ENCODE measurements at places on chromosomes 11 and 22. TPM values are rescaled to one million over a fixed set of nuclear protein-coding genes. Genes with fewer than 3 reads are reported as not detected.
A peak's percentile ranks its signal among the peaks of the same experiment; 100 is the strongest.

GRCh38 chr11:93344855-93345333 is 14.4 kb downstream of the DEUP1 start:
- H3K4me3 ChIP-seq = no peak overlapping the region
- no peak for DNase-seq
- no peak overlapping the region for H3K27ac ChIP-seq
- H3K4me1 ChIP-seq = no peaks in the 10 kb centered on the region
- peaks cover 4% of the 10 kb centered on the region for H3K36me3 ChIP-seq

- no peak overlapping the region for H3K27ac ChIP-seq
- H3K4me3 ChIP-seq = no peak overlapping the region
- peaks cover 51% of the 10 kb centered on the region for H3K27me3 ChIP-seq
- H3K36me3 ChIP-seq = no peaks in the 10 kb centered on the region
- no peak for DNase-seq
Observed at GRCh38 chr22:37430941-37431340, 3.7 kb upstream of the ELFN2 start.

DNA sequence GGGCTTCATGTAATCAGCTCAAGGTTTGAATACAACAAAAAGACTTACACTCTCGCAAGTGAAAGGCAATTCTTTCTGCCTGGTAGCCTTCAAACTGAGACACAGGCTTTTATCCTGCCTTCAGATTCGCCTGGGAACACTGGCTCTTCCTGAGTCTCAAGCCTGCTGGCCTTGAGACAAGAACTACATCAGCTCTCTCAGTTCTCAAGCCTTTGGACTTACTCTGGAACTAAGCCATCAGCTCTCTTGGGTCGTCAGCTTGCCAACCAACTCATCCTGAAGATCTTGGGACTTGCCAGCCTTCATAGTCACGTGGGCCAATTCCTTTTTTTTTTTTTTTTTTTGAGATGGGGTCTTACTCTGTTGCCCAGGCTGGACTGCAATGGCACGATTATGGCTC is 35.7 kb upstream of the LRRC10B start:
- H3K27me3 ChIP-seq = no peaks in the 10 kb centered on the region
- H3K4me3 ChIP-seq = no peak overlapping the region
- peaks cover 6% of the 10 kb centered on the region for H3K36me3 ChIP-seq
- DNase-seq = no peak
- no peak overlapping the region for H3K27ac ChIP-seq

GRCh38 chr11:726278-727220 is 20.5 kb downstream of the EPS8L2 start:
- peak overlapping the region; percentile 40 for H3K4me3 ChIP-seq
- peaks cover 1% of the 10 kb centered on the region for H3K4me1 ChIP-seq
- peaks cover 6% of the 10 kb centered on the region for H3K27me3 ChIP-seq
- H3K27ac ChIP-seq = no peak overlapping the region
- peaks cover 2% of the 10 kb centered on the region for H3K36me3 ChIP-seq

DNA sequence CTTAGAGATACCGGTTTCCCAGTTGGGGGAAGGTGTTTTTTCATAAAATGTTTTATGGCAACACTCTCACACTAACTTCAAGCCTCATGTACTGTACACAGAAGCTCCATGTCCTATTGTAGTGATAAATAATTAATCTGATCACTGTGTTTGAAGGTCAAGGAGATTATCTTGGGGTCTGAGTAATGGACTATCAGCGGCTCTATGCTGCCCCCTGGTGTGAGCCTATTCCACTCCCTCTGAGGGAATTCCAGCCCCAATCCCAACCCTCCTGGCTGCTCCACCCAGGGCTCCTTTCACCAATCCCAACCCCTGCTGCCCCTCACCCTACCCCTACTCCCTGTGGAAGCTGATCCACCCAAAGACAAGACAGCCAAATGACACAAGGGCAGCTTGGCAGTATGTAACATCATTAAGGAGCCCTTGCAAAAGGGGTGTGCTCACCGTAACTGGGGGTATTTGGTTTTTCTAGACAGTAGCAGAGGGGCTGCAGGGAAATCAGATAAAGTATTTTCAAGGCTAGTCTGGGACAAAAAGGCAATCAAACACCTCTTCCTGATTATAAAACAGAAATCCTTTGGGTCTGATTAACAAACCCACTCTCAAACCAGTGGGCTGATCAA is 22.3 kb downstream of the HPS4 start:
- DNase-seq = peak; percentile 62
- H3K27me3 ChIP-seq = no peaks in the 10 kb centered on the region
- H3K4me3 ChIP-seq = no peak overlapping the region
- no peak overlapping the region for H3K27ac ChIP-seq
- no peaks in the 10 kb centered on the region for H3K4me1 ChIP-seq
- peaks cover 4% of the 10 kb centered on the region for H3K36me3 ChIP-seq

DNA sequence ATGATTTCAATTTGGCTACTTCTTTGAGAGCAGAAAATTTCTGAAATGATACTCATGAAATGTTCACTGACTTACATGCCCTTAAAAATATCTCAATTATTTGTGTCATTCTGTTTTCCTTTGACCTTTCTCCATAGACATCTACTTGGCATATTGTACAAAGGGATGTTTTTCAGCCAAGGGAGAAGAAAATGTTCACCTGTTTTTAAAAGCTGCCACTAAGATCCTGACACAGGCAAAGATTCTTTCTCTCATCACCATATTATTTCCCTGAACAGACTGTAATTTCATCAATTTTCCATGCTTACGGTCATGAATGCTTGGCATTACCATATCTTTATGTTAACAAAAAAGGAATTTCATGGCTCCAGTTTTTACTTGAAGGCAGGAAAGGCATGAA is 67.4 kb upstream of the DBX1 start:
- no peaks in the 10 kb centered on the region for H3K36me3 ChIP-seq
- H3K4me1 ChIP-seq = no peaks in the 10 kb centered on the region
- H3K27ac ChIP-seq = no peak overlapping the region
- no peak overlapping the region for H3K4me3 ChIP-seq
- H3K27me3 ChIP-seq = peaks cover 14% of the 10 kb centered on the region

DNA sequence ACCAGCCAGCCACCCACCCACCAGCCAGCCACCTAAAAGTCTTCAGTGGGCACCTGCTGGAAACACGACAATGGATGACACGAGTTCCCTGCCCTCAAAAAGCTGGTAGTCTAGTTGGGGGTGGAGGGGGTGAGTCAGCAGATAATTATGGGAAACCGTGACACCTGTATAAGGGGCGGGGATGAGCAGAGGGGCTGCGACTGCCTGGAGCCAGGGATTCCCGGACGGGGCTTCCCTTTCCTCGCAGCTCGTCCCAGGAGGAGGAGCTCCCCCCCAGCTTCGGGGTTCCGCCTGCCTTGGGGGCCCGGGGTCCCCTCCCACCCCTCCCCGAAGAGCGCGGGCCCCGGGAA is 2.3 kb upstream of the RTN4RL2 start:
- peaks cover 51% of the 10 kb centered on the region for H3K27me3 ChIP-seq
- no peak overlapping the region for H3K27ac ChIP-seq
- peaks cover 1% of the 10 kb centered on the region for H3K36me3 ChIP-seq
- H3K4me1 ChIP-seq = peaks cover 20% of the 10 kb centered on the region
- DNase-seq = no peak

GRCh38 chr11:5102246-5102645 is 32.9 kb downstream of the OR52E1 start:
- no peak overlapping the region for H3K4me3 ChIP-seq
- H3K27ac ChIP-seq = no peak overlapping the region
- no peaks in the 10 kb centered on the region for H3K4me1 ChIP-seq

DNA sequence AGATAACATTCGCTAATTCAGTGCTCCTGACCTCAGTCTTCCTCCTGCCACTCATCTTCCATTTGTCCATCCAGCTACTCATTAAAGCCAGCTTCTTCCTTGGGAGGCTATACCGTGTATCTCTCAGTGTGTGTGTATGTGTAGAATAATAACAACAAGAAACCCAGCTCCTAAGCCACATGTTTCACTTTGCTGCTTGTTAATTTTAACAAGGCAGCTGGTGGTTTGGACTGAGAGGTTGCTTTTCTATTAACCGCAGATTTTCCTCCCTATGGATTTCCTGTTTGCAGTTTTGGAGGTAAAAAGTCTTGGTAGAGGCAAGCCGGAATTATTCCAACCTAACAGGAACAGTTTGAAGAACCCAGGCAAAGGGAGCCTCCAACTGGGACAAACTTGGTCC is 165.0 kb downstream of the ADAMTS15 start:
- no peaks in the 10 kb centered on the region for H3K27me3 ChIP-seq
- DNase-seq = no peak
- H3K4me3 ChIP-seq = no peak overlapping the region
- no peaks in the 10 kb centered on the region for H3K36me3 ChIP-seq

GRCh38 chr11:115528225-115528624 is 24.0 kb upstream of the CADM1 start:
- peaks cover 16% of the 10 kb centered on the region for H3K27me3 ChIP-seq
- H3K4me3 ChIP-seq = no peak overlapping the region
- no peaks in the 10 kb centered on the region for H3K36me3 ChIP-seq
- no peak for DNase-seq

The TSSK2 gene
- not detected for total RNA-seq

The PPARA gene
- total RNA-seq = 33.5 TPM

The CCDC157 gene
- 13.5 TPM for total RNA-seq

The PHOX2A gene
- total RNA-seq = not detected

The RGL4 gene
- 0.07 TPM for total RNA-seq

The OR8A1 gene
- not detected for total RNA-seq

The RFPL2 gene
- total RNA-seq = 1.0 TPM

The TMEM41B gene
- total RNA-seq = 52.3 TPM
